Upper lobe of left lung (tissue), 6 donors: ENCODE measurements at places on chromosomes 2 and 18. TPM values are rescaled to one million over a fixed set of nuclear protein-coding genes. Genes with fewer than 3 reads are reported as not detected.

GRCh38 chr2:188892636-188893035 is 81.5 kb upstream of the COL3A1 start:
- no peaks in the 10 kb centered on the region for H3K36me3 ChIP-seq
- DNase-seq, result no peak
- no peak overlapping the region for H3K27ac ChIP-seq
- H3K4me3 ChIP-seq, result no peak overlapping the region
- no peaks in the 10 kb centered on the region for H3K4me1 ChIP-seq
- no peaks in the 10 kb centered on the region for H3K27me3 ChIP-seq

DNA sequence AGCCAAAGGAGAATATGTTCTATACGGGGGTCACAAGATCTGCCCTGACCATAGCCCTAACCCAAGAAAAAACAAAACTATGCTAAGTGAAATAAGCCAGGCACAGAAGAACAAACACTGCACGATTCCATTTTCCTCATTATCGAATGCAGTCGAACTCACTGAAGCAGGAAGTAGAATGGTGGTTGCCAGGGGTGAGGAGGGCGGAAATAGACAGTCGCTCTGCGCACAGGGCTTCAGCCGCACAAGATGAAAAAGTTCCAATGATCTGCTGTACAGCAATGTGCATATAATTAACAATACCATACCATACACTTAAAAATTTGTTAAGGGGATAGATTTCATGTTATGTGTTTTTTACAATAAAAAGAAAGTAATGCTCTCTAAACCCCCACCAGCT is 257.7 kb downstream of the TXNL1 start:
- no peak overlapping the region for H3K27ac ChIP-seq
- H3K27me3 ChIP-seq, result no peaks in the 10 kb centered on the region
- H3K4me3 ChIP-seq, result no peak overlapping the region
- no peaks in the 10 kb centered on the region for H3K36me3 ChIP-seq

GRCh38 chr2:127081826-127082633 is 24.9 kb downstream of the BIN1 start:
- peak overlapping the region; percentile 69 for H3K27ac ChIP-seq
- no peaks in the 10 kb centered on the region for H3K27me3 ChIP-seq
- DNase-seq, result peak; percentile 85
- H3K4me1 ChIP-seq, result peaks cover 73% of the 10 kb centered on the region

DNA sequence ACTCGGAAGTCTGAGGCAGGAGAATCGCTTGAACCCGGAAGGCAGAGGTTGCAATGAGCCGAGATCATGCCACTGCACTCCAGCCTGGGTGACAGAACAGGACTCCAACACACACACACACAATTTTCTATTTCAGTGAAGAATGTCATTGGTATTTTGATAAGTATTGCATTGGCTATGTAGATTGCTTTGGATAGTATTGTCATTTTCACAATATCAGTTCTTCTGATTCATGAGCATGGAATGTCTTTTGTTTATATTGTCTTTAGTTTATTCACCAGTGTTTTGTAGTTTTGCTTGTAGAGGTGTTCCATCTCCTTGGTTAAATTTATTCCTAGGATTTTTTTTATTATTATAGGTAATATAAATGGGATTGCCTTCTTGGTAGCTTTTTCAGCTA is 693.4 kb upstream of the SYT4 start:
- H3K4me3 ChIP-seq, result no peak overlapping the region
- no peak for DNase-seq
- H3K4me1 ChIP-seq, result no peaks in the 10 kb centered on the region
- no peaks in the 10 kb centered on the region for H3K36me3 ChIP-seq
- no peak overlapping the region for H3K27ac ChIP-seq

- no peaks in the 10 kb centered on the region for H3K36me3 ChIP-seq
- peak overlapping the region; percentile 66 for H3K4me3 ChIP-seq
- DNase-seq, result peak; percentile 95
- H3K27me3 ChIP-seq, result no peaks in the 10 kb centered on the region
- H3K27ac ChIP-seq, result peak overlapping the region; percentile 86
- peaks cover 12% of the 10 kb centered on the region for H3K4me1 ChIP-seq
These were observed 873 bp upstream of the SH3RF3 start for GRCh38 chr2:109128048-109128615.

- no peaks in the 10 kb centered on the region for H3K36me3 ChIP-seq
- H3K27ac ChIP-seq, result no peak overlapping the region
- no peak for DNase-seq
- no peak overlapping the region for H3K4me3 ChIP-seq
- H3K4me1 ChIP-seq, result no peaks in the 10 kb centered on the region
These were observed 266.0 kb downstream of the SH3BP4 start for GRCh38 chr2:235217846-235218245.

DNA sequence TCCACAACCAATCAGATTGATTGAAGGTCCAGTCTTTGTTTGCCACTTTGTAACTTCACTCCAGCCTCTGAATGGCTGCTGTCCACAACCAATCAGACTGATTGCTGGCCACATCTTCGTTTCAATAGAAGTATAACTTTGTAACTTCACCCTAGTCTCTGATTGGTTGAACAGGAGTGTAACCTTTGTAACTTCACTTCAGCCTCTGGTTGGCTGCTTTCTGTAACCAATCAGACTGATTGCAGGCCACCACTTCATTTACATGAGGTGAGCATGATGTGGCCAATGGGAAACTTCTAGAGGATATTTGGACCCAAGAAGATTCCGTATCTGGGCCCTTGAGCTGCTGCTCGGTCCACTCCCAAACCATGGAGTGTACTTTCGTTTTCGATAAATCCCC is 16.9 kb upstream of the ALPP start:
- DNase-seq, result no peak
- H3K36me3 ChIP-seq, result no peaks in the 10 kb centered on the region
- no peaks in the 10 kb centered on the region for H3K27me3 ChIP-seq

DNA sequence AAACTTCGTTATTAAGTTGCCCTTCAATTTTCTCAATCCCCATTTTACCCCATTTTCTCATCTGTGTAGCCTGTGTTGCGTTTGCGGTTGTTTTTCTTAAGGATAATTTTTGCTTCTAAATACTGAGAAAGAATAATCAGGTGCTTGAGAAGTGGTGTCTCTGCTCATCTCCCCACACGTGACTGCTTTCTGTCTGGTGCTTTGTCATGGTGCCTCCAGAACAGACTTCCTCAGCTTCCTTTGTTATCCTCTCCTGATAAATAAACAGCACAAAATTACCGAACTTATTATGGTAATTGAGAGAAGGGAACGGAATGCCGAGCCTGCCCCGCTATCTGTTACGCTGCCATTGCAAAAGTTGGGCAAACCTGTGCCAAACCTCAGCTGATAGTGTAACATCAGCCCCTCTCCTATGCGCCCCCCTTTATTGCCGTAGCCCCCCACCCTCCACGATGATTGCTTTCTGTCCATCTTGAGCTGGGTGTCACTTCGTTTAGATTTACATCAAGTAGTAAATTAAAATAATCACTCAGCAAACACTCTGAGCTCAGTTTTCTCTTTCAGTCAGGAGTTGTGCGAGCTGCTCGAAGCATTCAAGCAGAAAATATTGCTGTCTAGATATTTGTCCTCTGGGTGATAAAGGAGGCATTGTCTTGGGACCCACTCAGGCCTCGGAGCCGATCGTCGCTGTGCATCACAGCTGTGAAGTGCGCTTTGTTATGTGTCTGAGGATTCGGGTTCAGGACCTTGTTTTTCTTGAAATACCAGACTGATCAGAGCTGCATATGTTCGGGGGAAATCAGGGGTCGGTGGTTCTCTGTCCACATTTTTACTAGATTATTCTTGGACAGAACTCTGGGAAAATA is 1008.5 kb upstream of the FANCL start:
- H3K4me1 ChIP-seq, result no peaks in the 10 kb centered on the region
- no peak overlapping the region for H3K4me3 ChIP-seq

DNA sequence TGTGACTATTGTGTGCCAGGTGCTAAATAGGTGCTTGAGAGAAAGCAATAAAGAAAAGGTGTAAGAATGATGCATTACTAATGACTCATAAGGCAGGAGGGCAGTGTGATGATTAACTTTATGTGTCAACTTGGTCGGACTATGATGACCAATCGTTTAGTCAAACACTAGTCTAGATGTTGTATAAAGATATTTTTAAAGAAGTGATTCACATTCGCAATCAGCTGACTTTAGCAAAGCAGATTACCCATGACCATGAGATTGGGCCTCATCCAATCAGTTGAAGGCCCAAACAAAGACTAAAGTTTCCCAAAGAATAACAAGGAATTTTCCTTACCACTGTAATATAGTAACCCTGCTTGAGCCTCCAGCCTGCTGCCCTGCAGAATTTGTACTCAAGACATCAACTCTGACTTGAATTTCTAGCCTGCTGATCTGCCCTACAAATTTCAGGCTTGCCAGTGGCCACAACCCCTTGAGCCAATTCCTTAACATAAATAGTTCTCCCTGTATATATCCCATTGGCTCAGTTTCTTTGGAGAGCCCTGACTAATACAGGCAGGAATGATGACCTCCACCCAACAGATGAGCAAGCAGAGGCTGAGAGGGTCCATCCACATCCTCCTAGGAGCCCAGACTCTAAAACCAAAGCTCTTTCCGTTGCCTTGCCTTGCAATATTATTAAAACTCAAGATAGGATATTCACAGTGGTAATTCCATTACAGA is 132.6 kb downstream of the ACTR3 start:
- no peaks in the 10 kb centered on the region for H3K4me1 ChIP-seq
- H3K27ac ChIP-seq, result no peak overlapping the region
- H3K27me3 ChIP-seq, result no peaks in the 10 kb centered on the region
- H3K36me3 ChIP-seq, result no peaks in the 10 kb centered on the region

DNA sequence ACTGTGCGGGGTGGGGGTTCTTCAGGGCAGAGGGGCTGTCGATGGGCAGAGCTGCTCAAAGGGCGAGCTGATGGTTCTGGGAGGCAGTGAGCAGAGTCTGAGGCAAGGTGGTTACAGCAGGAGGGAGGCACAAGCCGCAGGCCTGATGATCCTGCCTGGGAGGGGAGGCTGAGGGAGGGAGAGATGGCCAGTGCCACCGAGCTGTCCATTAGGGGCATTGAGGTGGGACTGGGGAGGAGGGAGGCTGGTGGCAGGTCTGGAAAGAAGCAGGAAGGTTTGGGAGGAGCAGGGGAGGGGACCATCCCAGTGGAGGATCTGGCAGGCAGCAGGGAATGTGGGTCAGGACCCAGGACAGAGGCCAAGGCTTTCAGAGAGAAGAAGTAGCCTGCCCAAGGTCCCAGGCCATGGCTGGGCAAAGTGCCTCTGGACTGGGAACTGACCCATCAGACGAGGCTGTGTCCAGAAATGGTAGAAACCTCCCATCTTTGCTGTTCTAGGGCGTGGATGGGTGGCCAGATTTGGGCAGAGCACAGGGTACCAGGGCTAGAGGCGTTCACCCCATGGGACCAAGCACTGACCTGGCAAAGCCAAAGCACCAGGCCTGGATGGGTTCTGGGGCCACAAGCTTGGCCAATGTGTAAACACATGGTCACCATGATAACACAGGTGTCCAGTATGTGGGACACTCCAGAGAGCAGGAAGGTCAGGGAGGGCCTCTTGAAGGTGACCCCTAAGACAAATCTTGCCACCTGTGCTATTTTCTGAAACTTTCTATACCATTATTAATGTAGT is 55.5 kb downstream of the INHBB start:
- DNase-seq, result no peak
- no peaks in the 10 kb centered on the region for H3K4me1 ChIP-seq
- H3K27ac ChIP-seq, result no peak overlapping the region
- H3K36me3 ChIP-seq, result no peaks in the 10 kb centered on the region

- no peaks in the 10 kb centered on the region for H3K36me3 ChIP-seq
- H3K4me1 ChIP-seq, result no peaks in the 10 kb centered on the region
- DNase-seq, result no peak
- H3K4me3 ChIP-seq, result no peak overlapping the region
- no peak overlapping the region for H3K27ac ChIP-seq
- no peaks in the 10 kb centered on the region for H3K27me3 ChIP-seq
These were observed 90.9 kb upstream of the SETBP1 start for GRCh38 chr18:44589693-44590355.

- peak overlapping the region; percentile 74 for H3K27ac ChIP-seq
- H3K4me3 ChIP-seq, result no peak overlapping the region
- H3K36me3 ChIP-seq, result no peaks in the 10 kb centered on the region
These were observed 24.9 kb upstream of the RHOB start for GRCh38 chr2:20421988-20422370.

DNA sequence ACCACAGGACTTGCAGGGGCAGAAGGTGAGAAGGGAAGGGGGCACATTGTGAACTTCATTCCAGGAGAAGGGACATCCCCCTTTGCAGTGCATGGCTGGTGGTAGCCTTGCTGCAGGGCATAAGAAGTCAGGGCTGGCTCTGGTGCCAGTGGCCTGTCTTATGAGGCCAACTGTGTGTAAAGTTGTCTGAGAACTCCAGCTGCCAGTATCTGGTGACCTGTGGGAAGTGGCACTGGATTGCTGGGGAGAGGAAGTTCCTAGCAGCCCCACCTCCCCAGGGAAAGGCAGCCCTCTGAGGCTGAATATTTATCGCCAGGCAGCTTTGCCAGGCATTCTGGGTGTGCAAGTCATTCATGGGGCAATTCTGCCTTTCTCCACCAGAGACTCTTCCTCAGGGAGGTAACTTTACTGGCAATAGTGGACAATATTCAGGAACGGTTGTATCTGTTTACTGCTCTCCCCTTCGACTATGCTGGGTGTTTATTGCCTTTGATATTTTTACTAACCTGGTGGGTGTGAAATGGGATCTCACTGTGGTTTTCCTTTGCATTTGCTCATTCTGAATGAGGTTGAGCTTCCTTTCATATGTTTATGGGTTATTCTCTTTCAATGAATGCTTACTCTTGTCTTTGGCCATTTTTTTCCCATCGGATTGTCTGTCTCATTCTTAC is 12.3 kb downstream of the TRPM8 start:
- H3K27me3 ChIP-seq, result no peaks in the 10 kb centered on the region
- H3K4me3 ChIP-seq, result no peak overlapping the region
- no peak overlapping the region for H3K27ac ChIP-seq
- H3K36me3 ChIP-seq, result no peaks in the 10 kb centered on the region

- H3K27me3 ChIP-seq, result no peaks in the 10 kb centered on the region
- no peaks in the 10 kb centered on the region for H3K36me3 ChIP-seq
- no peak overlapping the region for H3K27ac ChIP-seq
- DNase-seq, result no peak
- H3K4me1 ChIP-seq, result no peaks in the 10 kb centered on the region
These were observed 48.3 kb upstream of the GPR155 start for GRCh38 chr2:174535083-174535482.

Gene FNDC4
- total RNA-seq, result 2.9 TPM

Gene POU3F3
- total RNA-seq, result not detected

Gene NPPC
- not detected for total RNA-seq

Gene ACADL
- total RNA-seq, result 41.1 TPM

Gene ACKR3
- 11.6 TPM for total RNA-seq

Gene TMEM178A
- 6.1 TPM for total RNA-seq
